ENCODE measurements at places on chromosomes 5 and 9.

DNA sequence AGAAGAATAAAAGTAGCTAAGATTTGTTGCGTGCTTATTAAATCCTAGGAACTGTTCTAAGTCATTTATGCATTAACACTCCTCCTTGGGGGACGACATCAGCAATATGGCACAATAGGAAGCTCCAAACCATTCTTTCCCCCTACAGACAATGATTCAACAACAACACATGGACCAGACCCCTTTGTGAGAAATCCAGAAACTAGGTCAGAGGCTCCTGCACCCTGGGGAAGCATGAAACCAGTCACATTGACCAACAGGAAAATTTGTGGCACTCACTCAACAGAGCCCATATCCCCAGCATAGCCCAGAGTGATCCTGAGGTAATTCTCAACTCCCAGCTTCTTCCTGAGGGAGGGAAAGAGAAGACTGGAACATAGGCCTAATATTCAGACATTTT lies 294.4 kb downstream of the HINT1 start:
- no peak for DNase-seq

DNA sequence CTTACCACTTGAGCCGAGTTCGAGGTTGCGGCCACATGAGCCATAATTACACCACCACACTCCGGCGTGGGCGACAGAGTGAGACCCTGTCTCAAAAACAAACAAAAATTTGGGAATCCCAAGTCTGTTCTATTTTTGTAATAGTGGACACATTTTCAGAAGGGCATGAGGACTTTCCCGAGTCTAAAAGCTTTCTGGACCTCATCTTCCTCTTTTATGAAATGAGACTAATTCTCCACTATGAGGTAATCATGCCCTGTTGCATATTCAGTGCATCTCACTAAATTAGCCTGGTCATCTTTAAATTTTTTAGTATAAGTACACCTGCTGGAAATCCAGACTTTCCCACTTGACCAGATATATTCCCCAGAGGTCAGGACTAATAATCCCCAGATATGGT lies 55.7 kb downstream of the GGTA1 start:
- no peak for DNase-seq

GRCh38 chr5:1946122-1946677 lies 63.5 kb upstream of the IRX4 start:
- DNase-seq: no peak

- no peak for DNase-seq
These were observed 139.3 kb downstream of the CSNK1G3 start for GRCh38 chr5:123651234-123651633.

- DNase-seq: no peak
These were observed 46.1 kb upstream of the RIOK2 start for GRCh38 chr5:97229196-97229595.

GRCh38 chr9:124345063-124345462 lies 70.2 kb downstream of the PSMB7 start:
- no peak for DNase-seq

GRCh38 chr5:6088706-6089105 lies 289.6 kb downstream of the MED10 start:
- no peak for DNase-seq

GRCh38 chr5:118407958-118408357 lies 580.4 kb downstream of the DTWD2 start:
- DNase-seq: no peak

DNA sequence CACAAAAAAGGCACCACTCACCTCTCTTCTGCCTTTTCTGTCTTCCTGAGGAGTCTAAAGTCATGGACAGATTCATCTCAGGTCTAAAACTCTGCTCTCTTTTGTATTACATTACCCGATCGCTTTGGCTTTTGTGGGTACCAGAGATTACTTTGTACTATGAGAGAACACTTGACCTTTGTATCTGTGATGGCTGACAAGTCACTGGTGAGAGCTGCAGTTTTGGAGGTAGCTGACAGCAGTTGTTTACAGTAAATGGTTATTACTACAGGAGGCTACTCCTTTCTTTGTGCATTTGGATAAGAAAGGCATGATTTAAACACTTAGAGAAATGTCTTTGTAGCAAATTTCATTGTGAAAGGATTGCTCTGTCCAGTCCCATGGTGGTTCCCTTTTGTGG lies 307.3 kb downstream of the FBXL17 start:
- DNase-seq: no peak

- DNase-seq: no peak
These were observed 681 bp downstream of the PPWD1 start for GRCh38 chr5:65563777-65564176.

Data from activated T-helper 1 cell treated with anti-CD3 and anti-CD28 coated beads, Interleukin-2, amount 50 U/mL, for 16 hours (primary cell).